ENCODE measurements at places on chromosomes 16 and 17.
A peak's percentile ranks its signal among the peaks of the same experiment; 100 is the strongest.

GRCh38 chr17:28394337-28395116 lies 11.5 kb downstream of the SLC46A1 start:
- DNase-seq: no peak

DNA sequence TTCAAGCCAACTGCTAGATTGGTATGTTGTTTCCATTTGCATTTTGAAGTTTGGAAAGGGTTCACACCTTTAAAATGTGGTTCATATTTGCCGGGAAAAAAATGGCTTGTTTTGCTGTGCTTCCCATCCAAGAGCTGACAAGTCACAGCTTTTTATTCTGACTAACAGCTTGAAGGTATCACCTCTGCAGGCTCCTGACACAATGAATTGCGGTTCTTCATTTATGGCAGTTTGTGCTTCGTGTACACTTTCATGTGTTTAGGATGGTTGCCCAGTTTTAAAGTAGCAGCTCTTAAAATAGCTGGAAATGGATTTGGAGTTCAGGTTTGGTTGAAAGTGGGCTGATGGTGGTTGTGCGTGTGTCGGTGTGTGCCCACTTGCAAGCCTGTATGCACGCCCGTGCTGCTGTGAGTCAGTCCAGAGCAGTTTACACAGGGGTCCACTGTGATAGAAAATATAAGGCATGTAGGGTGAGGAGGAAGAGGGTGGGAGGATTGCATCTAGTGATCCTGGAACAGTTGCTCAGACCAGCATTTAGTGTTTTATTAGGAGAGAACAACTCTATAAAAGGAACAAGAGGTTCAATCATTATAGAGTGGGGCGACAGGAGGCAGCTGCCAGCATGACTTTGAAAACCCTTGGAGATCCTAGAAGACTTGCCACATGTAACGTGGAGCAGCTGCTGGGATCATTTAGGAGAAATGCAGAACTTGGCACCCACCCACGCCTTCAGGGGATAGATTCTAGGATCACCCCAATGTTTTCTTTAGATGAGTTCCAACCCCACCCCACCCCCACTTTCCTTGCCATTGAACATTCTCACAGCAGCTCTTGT lies 108.0 kb upstream of the TBX2 start:
- DNase-seq: no peak

DNA sequence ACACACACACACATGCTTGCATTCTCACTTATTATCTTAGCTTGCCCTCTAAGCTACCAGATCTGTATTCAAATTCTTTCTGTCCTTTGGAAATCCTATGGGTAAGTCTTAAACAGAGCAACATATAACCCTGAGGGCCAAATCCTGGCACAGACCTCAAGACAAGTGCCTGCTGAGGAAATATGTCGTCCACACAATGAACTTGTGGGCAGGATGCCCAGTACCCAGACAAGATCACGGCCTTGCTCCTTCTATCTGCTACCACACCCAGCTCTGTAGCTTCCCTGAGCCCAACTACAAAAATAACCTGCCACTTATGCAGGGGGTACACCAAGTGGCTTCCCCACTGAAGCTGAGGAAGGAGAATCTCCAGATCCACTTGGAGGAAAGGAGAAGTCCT lies 37.3 kb upstream of the FA2H start:
- no peak for DNase-seq

- no peak for DNase-seq
Observed at GRCh38 chr16:67429053-67429798, 1.7 kb upstream of the HSD11B2 start.

DNA sequence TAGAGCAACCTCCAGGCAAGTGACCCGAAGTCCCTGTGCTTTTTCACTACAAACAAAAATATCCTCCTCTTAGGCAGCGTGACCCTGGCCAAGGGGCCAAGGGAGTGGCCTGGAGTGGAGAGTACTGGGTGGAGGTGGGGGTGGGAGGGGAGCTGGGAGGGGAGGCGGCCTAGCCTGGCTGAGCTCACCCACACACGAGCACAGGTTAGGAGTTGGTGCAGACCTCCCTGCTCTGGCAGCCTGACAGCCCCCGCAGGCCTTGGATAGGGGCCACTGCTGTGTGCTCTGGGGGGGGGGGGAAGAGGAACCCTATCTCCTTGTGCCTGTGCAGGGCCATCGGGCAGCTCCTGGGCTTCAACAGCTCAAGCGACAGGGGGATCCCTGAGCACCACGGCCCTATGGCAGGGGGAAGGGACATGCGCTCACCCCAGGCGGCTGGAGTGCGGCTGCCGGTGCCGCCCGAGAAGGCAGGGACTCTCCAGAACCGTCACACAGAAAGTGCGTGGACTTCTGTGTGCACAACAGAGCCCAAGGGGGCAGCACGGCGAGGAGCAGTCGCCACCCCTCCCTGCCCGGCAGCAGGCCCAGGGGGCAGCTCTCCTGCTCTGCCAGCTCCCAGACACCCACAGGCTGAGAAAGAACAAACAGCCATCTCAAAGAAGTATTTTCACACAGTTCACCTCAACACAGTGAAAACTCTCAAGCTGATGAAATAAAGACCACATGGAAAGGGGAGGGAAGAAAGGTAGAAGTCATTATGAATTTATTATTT lies 13.3 kb downstream of the SLC16A3 start:
- no peak for DNase-seq

DNA sequence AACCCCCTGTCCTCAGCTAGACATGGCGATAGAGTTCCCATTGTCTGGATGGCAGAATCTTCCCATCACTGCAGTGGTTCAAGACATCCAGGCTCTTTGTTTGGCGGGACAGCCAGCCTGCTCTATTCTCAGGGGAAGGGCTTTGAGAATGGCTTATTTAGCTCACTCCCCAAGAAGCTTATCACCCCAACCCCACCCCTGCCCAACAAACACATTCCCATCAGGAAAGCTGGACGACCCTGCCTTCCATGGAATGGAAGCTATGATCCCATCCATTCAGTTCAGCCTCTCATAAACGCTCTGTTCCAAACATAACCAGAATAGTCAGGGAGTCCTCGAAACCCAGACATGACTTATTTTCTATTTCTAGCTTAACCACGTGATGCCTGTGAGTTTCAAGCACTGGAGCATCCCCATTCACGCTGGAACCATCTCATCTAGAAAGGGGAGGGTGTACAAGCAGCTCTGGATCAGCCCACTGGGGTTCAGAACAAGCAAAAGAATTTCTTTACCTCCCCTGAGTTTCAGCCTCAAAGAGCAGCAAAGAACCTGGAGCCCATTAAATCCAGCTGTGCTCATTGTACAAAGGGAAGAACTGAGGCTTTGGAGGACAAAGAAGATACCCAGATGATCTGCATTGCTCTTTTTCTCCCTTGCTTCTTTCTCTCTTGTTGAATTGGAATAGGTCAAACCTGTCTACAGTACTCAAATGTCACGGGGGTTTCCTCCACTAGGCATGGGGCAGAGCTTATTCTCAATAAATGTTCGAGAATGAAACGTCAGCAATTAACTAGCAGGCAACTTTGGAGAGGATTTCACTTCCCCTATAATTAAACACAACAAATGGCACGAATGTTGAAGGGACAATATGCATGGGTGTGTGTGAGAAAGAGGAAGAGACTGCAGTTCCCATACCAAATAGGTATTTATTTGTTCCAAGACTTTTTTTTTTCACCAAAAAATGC lies 93.1 kb downstream of the XYLT1 start:
- DNase-seq: no peak

DNA sequence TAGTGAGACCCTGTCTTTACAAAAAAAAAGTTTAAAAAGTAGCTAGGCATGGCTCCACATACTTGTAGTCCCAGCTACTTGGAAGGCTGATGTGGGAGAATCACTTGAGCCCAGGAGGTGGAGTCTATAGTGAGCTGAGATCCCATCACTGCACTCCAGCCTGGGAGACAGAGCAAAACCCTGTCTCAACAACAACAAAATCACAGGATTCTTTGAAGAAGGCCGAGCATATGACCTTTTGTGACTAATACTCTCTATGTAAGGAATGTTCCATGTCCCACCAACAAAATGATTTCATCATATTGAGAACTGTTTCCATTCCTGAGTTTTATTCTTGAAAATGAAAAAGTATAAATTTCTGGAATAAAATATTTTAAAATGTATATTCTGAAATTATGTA lies 58.9 kb upstream of the EFCAB3 start:
- no peak for DNase-seq

DNA sequence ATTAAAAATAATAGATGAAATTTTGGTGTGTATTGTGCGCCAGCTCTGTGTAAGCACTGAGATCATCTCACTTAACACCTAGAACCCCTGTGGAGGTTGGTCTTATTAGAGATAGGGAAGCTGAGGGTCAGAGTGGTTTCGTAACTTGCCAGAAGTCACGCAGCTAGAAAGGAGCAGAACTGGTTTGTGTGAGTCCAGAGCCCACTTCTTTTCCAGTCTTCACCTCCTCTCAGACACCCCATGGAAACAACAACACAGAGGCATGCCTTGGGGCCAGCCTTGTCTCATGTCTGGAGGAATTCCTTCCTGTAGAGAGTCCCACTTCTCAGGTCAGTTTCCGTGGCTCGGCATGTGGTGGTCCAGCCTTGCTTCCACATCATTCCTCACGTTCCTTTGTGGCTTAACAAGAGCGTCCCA lies 16.5 kb downstream of the YPEL2 start:
- DNase-seq: no peak

- peak; percentile 23 for DNase-seq
Observed at GRCh38 chr16:3819746-3820724, 60.5 kb downstream of the CREBBP start.

- DNase-seq: peak; percentile 47
Observed at GRCh38 chr17:45580924-45581323, 90.4 kb upstream of the PLEKHM1 start.

DNA sequence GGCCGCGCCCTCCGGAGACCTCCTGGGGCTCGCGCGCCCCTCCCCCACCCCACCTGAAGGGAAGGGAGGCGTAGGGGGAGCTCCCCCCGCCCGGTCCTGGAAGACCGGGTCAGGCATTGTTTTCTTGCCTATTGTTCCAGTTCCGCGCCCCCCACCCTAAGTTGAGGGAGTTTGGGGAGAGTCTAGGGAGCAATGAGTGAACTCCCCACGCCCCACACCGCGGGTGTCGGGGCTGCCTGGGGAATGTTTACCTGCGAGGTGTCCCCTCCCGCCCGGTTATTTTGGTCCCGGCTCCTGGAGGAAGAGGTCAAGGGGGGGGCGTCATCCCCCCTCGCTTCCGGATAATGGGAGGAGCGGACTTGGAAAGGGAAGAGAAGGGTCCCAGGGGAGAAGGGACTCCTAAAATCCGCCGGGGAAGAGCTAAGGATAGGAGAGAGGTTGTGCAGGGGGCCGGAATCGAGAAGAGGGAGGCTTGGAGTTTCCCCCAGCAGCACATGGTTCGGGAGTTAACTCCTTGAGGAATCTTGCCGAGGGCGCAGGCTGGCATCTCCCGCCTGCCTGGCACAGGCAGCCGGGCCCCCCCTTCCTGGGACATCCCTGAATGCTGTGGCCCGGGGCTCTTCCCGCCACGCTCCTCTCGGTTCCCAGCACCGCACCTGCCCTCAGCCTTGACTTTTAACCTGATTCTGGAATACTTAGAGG lies 881 bp downstream of the MLLT6 start:
- no peak for DNase-seq

DNA sequence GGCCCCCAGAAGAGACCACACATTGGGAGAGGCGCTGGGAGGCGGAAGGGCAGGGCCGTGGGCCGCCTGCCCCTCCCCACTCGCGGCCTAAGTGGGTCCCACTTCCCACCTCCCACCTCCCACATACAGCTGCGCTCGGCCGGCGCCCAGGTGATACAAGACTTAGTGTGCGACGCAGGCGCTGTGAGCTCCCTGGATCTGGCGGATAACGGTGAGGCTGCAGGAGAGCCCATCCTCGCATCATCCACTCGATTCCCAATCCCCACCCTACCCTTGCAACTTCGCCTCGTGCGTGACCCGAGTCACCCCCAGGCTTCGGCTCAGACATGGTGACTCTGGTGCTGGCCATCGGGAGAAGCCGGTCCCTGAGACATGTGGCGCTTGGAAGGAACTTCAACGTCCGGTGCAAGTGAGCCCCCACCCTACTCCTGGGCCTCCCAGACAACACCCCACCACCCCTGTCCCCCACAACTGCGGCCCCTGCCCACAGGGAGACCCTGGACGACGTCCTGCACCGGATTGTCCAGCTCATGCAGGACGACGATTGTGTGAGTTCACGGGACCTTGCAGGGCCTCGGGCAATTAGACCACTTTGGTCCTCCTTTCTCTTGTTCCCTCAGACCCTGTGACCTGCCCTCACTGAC lies 3.9 kb downstream of the CARMIL2 start:
- DNase-seq: no peak

Data from left renal cortex interstitium (tissue), 4 donors.